HCT116 (cell line): ENCODE measurements at places on chromosomes 2 and 18. TPM values are rescaled to one million over a fixed set of nuclear protein-coding genes. Genes with fewer than 3 reads are reported as not detected.

GRCh38 chr2:120819720-120820210 is 84.1 kb downstream of the GLI2 start:
- H3K4me1 ChIP-seq = peaks cover 6% of the 10 kb centered on the region; the same call in 1 of the 2 replicates
- no peak overlapping the region for H3K4me3 ChIP-seq
- H3K27me3 ChIP-seq = no peaks in the 10 kb centered on the region

- H3K27ac ChIP-seq = no peak overlapping the region
- no peaks in the 10 kb centered on the region for H3K36me3 ChIP-seq
- peaks cover 29% of the 10 kb centered on the region; the same call in 1 of the 2 replicates for H3K27me3 ChIP-seq
- no peak for DNase-seq
Measured at GRCh38 chr2:65856928-65857327, 424.5 kb upstream of the SPRED2 start.

Gene TXNL4A
- total RNA-seq = 178 TPM

- no peak overlapping the region for H3K4me3 ChIP-seq
- H3K27ac ChIP-seq = no peak overlapping the region
- no peaks in the 10 kb centered on the region for H3K27me3 ChIP-seq
- H3K36me3 ChIP-seq = no peaks in the 10 kb centered on the region
Measured at GRCh38 chr2:199775267-199775666, 75.7 kb downstream of the FTCDNL1 start.

- H3K4me3 ChIP-seq = no peak overlapping the region
- no peaks in the 10 kb centered on the region for H3K4me1 ChIP-seq
- no peak overlapping the region for H3K27ac ChIP-seq
- no peak for DNase-seq
Measured at GRCh38 chr2:12767996-12768624, 51.4 kb downstream of the TRIB2 start.

Gene BOK
- 41.5 TPM for total RNA-seq

DNA sequence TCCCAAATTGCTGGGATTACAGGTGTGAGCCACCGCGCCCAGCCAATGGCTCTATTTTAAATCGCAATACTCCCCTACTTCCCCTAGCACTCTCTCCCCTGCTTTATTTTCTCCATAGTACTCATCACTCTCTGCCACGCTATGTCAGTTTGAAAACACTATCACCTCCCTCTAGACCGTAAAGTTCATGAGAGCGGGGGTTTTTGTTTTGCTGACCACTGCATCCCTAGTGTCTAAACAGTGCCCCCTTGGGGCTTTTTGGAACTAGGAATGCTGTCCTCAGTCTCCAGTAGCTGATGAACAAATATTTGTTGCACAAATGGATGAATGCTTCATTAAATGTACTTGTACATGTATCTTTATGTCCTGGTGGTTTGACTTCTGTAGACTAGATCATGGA is 44.1 kb downstream of the ATOH8 start:
- H3K27me3 ChIP-seq = no peaks in the 10 kb centered on the region
- H3K4me1 ChIP-seq = peaks cover 18% of the 10 kb centered on the region
- no peaks in the 10 kb centered on the region for H3K36me3 ChIP-seq
- H3K4me3 ChIP-seq = no peak overlapping the region
- no peak for DNase-seq
